Natural killer cell (primary cell): ENCODE measurements at places on chromosomes 4 and X.

- DNase-seq = no peak
Observed at GRCh38 chr4:91171217-91171616, 1044.0 kb downstream of the CCSER1 start.

GRCh38 chr4:10403633-10404445, 53.4 kb downstream of the ZNF518B start:
- DNase-seq = no peak

GRCh38 chrX:139559383-139560042, 29.0 kb downstream of the F9 start:
- no peak for DNase-seq

- no peak for DNase-seq
Observed at GRCh38 chr4:126752126-126752525, 880.6 kb upstream of the INTU start.

DNA sequence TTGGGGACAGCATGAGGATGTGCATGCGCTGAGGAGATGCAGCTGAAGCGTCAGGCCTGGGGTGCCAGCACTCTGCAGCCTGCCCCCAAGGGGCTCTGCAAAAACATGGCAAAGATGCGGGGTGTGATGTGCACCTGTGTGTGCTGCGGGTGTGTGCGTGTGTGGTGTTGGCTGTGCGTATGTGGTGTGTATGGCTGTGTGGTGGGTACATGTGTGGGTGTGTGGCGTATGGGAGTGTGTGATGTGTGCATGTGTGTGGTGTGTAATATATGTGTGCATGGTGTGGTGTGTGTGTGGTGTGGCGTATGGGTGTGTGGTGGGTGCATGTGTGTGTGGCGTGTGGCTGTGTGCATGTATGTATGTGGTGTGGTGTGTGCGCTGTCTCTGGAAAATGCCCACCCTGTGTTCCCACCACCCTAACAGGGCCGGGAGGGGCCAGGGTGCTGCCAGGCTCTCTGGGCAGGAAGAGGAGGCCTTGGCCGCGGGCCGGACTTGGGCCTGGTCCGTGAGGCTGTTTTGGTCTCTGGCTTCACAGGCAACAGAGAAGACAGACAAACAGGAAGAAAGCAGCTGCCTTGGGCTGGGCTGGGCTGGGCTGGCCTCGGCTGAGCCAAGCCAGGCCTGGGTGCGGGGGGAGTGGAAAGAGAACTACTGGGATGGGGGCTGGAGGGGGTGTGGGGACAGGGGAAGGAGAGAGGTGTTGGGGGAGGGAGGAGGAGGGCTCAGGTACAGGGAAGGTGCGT, 1.1 kb upstream of the AVPR2 start:
- no peak for DNase-seq

GRCh38 chr4:182932651-182933050, 15.5 kb upstream of the DCTD start:
- DNase-seq = no peak

GRCh38 chrX:264634-265455, 16.3 kb upstream of the PLCXD1 start:
- no peak for DNase-seq

- DNase-seq = no peak
Observed at GRCh38 chr4:154741922-154742850, 1.6 kb upstream of the LRAT start.

- DNase-seq = peak; percentile 64
Observed at GRCh38 chr4:1410491-1411325, 4.5 kb upstream of the NKX1-1 start.

- DNase-seq = no peak
Observed at GRCh38 chr4:139524062-139524631, 31.9 kb downstream of the SETD7 start.

DNA sequence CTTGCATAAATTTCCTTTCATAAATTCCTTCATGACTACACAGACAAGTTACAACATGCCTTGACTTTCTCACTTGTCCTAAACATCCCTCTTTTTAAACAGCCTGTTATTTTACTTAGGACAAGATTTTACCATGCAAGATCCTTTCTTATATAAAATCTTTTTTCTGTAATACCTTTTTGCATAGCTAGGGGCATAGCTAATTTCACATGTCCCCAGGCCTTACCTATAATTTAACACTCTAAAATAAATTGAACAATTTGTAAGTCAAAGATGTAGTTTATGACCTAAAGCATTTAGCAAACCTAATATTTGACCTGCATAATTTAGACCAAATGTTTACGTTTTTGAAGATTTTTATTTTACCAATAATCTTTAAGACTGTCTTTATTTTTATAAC, 396.3 kb upstream of the FSTL5 start:
- DNase-seq = no peak

GRCh38 chrX:30612250-30612655, 34.7 kb upstream of the TASL start:
- DNase-seq = no peak

GRCh38 chrX:104318330-104319009, 63.7 kb upstream of the ESX1 start:
- no peak for DNase-seq

- no peak for DNase-seq
Observed at GRCh38 chrX:10399043-10399741, 221.2 kb downstream of the MID1 start.

- no peak for DNase-seq
Observed at GRCh38 chrX:70478526-70479245, 34.1 kb downstream of the DLG3 start.

- DNase-seq = peak; percentile 3
Observed at GRCh38 chr4:127400731-127401346, 231.9 kb upstream of the INTU start.

DNA sequence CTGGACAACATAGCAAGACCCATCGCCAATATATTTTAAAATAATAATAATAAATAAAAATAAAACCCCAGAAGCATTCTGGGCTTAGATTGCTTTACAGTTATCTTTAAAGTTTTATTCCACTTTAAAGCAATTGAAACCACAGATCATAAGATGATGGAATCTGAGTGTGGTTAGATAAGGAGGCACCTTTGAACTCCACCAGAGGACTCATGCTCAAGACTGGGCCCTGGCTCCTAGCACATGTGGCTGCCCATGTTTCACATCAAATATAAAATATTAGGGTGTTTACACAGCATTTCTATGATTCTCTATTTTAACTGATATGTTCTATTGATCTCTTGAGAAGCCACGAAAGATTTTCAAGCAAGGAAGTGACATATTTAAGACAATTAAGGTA, 52.6 kb upstream of the BBS12 start:
- DNase-seq = no peak

DNA sequence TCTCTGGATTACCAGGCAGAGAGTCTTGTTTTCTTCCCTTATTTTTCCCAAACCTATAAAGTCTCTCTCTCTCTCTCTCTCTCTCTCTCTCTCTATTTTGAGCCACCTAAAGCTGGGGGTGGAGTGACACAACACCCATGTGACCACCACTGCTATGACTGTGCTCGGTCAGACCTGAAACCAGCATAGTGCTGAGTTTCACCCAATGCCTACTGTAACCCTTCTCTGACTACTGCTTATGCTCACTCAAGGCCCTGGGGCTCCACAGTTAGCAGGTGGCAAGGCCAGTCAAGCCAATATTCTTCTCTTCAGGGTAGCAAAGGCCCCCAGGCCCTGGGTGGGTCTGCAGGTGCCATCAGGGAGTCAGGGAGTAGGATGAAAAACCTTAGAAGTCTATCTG, 114.7 kb upstream of the ARMCX2 start:
- no peak for DNase-seq

DNA sequence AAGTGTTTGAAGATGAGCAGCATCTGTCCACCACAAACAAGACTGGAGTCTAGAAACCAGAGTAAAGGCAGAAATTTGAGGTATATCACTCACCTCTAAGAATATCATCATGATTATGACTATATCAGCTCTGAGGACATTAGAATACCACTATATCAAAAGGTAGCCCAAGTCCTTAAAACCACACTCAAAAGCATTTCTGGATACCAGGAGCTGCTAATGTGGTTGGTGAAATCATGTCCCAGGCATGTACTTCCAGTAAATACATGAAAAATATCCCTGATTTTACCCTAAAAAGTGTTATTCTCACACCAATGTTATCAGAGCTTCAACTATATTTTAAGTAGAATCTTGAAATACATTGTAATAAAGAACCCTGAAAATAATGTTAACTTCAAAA, 136.3 kb upstream of the SMAD1 start:
- DNase-seq = no peak

DNA sequence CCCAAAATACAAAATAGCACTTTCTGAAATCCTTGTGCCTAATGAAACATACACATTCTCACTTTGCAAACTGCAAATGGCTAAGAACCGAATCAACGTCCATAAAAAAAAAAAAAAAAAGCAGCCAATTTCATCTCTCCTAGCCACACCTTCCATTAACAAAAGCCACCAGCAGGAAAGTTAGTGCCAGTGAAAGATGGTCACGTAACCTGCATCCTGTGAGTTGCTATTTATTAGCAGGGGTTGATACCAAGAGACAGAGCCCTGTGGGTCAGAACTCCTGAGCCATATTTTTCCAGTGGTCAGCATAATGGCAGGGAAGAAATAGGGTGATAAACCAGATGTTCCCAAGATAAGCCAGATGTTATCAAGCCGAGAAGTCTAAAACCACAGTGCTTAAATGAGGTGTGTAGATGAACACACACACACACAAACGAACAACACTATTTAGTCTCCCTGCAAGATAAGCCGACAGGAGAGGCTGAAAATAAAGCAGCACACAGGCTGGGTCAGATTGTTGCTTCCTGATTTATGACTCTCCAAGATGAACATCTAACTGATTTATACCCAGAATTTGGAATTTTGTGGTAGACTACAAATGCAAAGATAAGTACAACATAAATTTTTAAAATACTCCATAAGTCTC, 11.5 kb downstream of the PPARGC1A start:
- no peak for DNase-seq

DNA sequence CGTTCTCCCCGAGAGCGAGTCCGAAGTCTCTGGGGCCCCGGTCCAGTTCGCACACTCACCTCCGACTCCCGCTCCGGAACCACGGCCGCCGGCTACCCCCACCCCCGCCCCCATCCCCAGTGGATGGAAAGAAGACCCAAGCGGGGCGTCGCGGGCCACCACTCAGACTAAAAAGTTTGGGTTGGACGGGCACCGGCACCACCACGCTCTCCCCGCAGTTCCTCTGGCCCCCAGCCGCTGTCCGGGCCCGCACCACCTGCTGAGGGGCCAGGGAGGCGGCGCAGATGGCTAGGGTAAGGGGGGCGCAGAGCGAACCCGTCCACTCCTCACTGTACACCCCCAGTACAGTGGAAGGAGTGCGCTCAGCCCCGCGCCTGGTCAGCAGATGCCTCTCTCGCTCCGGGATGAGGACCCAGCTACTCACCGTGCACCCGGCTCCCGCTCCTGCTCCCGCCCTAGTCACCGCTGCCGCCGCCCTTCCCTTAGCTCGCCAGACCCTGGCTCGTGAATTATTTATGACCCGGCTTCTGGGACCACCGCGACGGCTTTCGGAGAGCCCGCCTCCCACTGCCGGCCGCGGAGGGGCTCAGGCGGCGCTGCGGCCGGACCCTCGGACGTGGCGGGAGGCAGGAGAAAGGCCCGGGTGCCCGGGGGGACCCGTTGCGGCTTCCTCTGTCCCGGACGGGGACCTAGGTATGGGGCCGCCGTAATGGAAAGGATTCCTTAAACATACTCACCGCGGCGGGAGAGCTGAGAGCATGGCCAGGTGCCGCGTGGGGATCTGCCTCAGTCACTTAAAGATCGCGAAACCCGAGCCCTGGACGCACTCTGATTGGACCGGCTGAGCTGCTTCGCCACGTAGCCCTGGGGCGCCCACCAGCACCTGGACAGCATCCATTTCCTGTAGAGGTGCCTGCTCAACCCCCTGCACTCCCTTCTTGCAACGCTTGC, at the start of gene PROM1:
PROM1 (minus strand) TSS at position 783 of the 951 bp plus-strand sequence. CDS start 8,117 bp downstream, outside the sequence.
- peak; percentile 5 for DNase-seq

GRCh38 chr4:38819569-38819968, 15.0 kb upstream of the TLR1 start:
- DNase-seq = peak; percentile 12

DNA sequence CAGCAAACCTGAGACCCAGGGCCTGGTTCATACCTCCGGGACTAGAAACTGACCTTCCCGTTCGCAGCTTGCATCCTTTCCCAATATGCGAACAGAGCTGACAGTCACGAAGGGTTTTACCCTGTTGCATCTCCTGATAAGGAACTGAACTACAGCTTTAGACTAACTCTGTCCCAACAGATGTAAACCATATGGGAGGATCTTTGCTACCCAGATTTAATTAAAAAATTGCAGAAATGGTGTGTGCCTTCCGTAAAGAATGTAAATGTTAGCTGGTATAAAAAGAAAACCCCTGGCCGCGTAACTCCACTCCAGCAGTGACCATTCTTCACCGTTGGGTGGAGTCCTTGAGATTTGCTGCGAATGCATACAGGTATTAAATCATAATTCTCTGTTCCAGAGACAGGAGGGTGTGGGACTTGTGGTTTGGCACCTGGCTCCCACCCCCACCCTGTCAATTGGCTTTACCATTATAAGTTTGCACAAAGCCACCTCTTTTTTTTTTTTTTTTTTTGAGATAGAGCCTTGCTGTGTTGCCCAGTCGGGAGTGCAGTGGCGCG, 40.6 kb upstream of the SORCS2 start:
- no peak for DNase-seq

- DNase-seq = no peak
Observed at GRCh38 chr4:141571362-141571761, 65.0 kb upstream of the IL15 start.

DNA sequence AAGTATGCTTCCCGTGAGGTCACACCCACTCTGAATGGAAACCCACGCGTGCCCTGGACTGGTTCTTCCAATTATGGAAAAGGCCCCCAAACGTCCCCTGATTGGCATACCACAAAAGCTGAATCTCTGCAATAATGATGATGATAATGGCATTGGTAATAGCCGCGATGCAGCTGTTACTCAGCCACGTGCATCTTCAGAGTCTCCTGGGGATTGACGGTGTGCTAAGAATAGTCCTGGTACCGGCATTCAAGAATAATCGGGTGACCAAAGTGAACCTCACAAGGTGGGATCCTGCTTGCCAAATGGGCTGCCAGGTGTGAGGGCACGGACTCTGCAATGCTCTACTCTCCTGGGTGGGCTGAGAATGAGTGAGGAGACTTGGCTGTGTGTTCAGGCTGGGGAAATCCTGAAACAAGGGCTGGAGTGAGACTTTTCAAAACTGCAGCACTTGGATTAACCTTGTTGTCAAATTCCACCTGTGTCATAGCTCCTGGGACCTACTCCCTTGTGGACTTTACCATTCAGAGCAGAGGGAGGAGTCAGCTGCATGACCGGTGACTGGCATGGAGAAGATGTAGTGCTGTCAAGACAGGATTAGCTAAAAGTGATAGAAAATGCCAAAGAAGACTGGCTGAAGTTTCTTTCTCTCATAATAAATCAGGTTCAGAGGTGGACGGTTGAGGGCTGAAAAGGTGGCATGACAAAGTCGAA, 615.4 kb downstream of the MID1IP1 start:
- DNase-seq = no peak

- no peak for DNase-seq
Observed at GRCh38 chr4:66032571-66032970, 362.3 kb upstream of the EPHA5 start.

GRCh38 chr4:150045410-150045809, 32.8 kb upstream of the DCLK2 start:
- no peak for DNase-seq

- DNase-seq = no peak
Observed at GRCh38 chr4:148376151-148376550, 66.1 kb downstream of the NR3C2 start.

- DNase-seq = no peak
Observed at GRCh38 chrX:43643662-43644061, 12.4 kb upstream of the MAOA start.

GRCh38 chr4:166198516-166199310, 325.7 kb downstream of the TLL1 start:
- DNase-seq = no peak

GRCh38 chr4:163592212-163592611, 97.7 kb downstream of the TMA16 start:
- DNase-seq = no peak

- DNase-seq = no peak
Observed at GRCh38 chr4:102163404-102164140, 181.7 kb downstream of the SLC39A8 start.
